ENCODE measurements at places on chromosomes 16 and 17.
A peak's percentile ranks its signal among the peaks of the same experiment; 100 is the strongest.

GRCh38 chr17:46820592-46821450, 2.3 kb upstream of the WNT3 start:
- DNase-seq, result no peak

GRCh38 chr16:85928401-85928820, 29.4 kb downstream of the IRF8 start:
- DNase-seq, result no peak

- DNase-seq, result no peak
These were observed 262.0 kb downstream of the ZFHX3 start for GRCh38 chr16:72785886-72786285.

DNA sequence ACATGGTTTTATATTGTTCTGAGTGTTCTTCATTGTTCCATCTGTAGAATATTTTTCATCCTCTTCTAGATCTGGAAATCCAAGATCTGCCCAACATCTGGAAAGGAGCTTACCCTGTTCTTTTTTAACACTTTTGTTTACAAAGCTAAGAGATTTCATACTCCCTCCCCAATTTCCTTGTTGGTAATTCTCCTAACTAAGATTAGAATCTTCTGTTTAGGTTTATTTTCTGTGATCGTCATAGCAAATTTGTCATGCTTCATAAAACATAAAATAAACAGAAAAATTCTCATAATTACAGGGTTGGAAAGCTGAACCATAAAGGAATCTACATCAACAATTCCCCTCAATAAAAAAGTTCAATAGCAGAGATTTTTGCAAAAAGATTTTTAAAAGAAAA, 580.3 kb upstream of the CA10 start:
- DNase-seq, result no peak

DNA sequence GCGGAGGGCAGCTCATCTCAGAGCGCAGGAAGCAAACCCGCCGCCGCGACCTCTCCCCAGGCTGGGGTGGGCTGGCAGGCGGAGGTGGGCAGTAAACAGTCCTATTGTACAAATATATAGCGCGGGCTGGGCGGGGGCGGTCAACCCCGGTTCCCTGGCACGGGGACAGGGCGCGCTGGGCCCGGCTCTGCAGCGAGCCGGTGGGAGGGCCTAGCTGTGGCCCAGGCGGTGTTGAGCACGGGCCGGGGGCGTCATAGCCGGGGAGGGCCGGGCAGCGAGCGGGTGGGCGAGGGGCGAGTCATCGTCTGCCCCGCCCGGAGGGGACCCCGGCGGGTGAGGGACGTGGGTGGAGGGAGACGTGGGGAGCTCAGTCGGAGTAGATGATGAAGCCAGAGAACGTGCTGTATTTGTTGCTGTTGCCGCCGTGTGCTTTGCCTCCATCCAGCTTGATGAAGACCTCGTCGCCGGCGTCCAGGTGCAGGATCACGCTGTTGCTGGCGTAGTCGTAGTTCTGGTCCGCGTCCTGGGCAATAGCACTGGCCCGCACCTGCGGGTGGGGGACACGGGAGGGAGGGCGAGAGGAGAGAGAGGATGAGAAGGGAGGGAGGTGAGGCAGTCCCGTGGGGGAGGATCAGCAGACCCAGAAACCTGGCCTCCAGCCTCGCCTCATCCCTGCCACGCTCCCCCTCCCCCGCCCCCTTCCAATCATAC, 8.1 kb downstream of the C1QL1 start:
- DNase-seq, result no peak

GRCh38 chr16:69410219-69410990, 14.0 kb upstream of the CYB5B start:
- no peak for DNase-seq

- no peak for DNase-seq
These were observed 7.8 kb upstream of the CAMKK1 start for GRCh38 chr17:3900646-3901045.

DNA sequence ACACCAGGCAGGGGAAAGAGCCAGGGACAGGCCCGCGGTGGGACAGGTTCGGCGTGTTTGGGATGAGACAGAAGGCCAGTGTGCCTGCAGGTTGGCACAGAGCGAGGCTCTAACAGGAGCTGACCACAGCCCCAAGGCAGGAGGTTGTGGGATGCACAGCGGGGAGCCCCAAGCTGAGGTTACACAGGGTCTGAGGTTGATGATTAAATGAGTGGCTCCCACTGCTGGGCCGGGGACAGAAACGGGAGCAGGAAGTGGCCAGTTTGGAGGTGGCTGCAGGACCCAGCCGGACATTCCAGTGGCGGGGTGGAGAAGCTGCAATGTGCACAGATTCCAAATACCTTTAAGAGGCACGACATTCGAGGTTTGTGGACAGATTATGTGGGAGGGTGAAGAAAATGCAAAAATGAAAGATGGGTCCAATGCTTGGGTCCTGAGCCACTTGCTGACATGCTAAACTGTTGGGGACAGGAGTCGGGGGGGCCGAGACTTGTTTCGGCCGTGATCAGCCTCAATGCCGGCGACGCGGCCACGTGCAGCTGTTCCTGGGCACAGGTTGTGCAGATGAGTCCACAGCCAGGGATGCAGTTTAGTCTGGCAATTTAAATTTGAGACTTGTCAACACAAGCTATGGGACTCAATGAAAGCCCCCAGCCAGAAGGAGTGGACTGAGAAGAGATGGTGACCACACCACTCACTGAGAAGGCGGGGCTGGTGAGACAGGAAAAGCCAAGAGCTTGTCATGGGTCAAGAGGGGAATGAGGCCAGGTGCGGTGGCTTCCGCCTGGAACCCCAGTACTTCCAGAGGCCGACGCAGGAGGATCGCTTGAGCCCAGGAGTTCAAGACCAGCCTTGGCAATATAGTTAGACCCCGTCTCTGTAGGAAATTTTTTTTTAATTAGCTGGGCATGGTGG, 8.7 kb downstream of the ENPP7 start:
- no peak for DNase-seq

DNA sequence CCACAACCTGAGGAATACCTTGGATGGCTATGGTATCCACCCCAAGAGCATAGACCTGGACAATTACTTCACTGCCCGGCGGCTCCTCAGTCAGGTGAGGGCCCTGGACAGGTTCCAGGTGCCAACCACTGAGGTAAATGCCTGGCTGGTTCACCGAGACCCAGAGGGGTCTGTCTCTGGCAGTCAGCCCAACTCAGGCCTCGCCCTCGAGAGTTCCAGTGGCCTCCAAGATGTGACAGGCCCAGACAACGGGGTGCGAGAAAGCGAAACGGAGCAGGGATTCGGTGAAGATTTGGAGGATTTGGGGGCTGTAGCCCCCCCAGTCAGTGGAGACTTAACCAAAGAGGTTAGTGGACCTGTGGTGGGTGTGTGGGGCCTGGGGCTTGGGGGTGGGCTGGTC, 3.1 kb downstream of the NFE2L1 start:
- no peak for DNase-seq

DNA sequence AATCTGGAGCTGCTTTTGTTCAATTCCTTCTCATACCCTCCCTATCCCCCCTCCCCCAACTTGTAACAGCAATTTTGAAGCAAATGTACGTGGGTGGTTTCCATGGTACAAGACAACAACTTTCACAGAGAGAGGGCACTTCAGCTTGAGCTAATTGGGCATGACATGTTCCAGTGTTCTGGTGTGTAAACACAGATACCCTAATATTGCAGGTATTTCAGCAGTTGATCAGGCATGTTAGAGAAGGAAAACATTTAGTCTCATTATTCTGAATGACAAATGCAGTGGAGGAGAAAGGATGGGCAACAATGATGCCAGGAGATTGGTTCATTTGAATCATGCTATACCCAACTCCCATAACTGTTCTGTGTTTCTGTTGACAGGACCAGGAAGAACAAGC, 137.5 kb downstream of the TRIM37 start:
- no peak for DNase-seq

DNA sequence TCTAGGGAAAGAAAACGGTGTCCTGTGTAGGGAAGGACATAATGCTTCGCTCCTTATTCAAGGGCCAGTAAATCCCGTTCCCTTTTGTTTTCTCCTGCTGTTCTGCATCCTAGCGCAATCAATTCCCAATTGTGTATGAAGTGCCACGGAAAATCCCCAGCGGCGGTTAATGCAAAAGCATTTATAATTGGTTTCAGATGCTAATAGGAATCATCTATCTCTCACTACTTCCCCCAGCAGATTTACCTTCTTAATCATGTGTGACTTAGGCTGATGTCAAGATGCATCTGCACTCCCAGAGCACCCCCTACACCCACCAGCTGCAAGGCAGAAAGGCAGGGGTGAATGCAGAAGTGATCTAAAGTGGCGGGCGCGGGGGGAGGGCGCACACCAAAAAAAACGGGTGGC, 32.7 kb upstream of the SSTR2 start:
- no peak for DNase-seq

DNA sequence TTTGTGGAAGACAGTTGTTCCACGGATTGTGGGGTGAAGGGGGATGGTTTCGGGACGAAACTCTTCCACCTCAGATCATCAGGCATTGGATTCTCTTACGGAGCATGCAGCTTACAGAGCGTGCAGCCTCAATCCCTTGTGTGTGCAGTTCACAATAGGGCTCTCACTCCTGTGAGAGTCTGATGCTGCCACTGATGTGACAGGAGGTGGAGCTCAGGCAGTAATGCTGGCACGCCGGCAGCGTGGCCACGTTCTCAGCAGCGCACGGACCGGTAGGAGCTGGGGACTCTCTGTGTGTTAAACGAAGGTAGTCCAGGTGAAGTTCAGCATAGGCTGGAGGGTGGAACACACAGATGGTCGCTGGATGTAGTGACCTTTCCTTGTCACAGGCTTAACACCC, 37.8 kb downstream of the SEC14L1 start:
- DNase-seq, result no peak

- no peak for DNase-seq
These were observed 51.0 kb upstream of the WSB1 start for GRCh38 chr17:27242951-27243350.

GRCh38 chr17:4569591-4569990, 9.2 kb upstream of the GGT6 start:
- no peak for DNase-seq

- DNase-seq, result no peak
These were observed 25.3 kb upstream of the BRD7 start for GRCh38 chr16:50393858-50394802.

GRCh38 chr17:5711344-5711743, 127.0 kb upstream of the NLRP1 start:
- no peak for DNase-seq

DNA sequence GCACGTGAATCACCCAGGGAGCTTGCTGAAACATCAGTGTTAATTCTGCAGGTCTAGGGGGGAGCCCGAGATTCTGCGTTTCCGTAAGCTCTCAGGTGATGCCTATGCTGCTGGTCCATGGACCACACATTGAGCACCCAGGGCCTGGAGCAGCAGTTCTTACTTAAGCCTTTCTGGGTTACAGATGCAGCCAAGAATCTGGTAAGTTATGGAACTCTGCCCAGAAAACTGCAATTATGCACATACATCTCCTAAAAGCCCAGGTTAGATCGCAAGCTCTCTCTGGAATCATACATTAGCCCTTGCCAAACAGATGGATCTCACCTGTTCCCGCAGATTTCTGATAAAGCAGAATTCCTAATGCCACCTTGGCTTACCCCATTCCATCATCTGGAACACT, 265.9 kb upstream of the SALL1 start:
- DNase-seq, result no peak

DNA sequence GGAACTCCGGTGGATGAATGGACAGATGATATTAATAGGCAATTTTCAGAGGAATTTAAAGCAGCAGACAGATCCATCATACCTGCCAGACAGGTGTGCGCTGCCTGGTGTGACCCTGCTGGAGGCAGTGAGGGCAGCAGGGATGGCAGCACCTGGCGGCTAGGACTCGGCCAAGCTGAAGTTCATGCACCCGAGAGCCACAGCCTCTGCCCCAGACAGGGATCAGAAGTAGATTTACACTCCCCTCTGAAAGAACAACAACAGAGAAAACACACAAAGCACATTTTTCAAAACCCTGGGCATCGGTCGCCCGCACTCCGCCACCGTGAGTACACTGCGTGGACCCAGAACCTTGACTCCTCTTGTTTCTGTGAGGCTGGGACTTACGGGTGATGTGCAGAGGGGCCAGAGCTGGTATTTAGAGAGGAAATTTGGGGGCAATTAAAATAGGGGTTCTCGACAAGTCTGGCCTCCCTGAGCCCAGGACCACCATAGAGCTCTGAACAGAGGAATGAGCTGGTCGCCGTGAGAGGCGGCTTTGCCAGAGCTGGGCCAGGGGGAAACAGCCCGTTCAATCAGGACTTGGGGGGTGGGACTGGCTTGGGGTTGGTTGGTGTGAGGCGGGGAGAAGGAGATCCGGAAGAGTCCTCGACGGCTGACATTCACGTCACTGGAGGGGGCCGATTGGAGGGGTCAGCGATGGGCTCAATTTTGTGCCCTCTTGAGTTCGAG, 101.0 kb downstream of the METRNL start:
- DNase-seq, result no peak

DNA sequence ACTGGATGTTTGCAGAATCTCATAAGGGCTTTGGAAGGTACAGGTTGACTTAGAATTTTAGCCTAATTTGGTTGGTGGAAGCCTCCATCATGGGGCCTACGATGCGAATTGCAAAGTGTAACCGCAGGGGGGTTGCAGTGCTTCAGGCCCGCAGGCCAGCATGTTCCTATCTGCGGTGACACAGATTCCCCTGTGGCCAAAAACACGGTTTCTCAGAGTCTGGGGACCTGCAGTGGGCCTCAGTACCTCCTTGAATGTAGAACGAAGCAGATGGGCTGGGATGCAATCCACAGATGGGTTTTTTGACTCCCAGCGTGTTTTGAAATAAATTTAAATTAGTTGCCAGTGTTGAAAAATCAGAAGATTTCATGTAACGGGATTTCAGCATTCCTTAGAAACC, 34.7 kb downstream of the KIAA0513 start:
- DNase-seq, result no peak

DNA sequence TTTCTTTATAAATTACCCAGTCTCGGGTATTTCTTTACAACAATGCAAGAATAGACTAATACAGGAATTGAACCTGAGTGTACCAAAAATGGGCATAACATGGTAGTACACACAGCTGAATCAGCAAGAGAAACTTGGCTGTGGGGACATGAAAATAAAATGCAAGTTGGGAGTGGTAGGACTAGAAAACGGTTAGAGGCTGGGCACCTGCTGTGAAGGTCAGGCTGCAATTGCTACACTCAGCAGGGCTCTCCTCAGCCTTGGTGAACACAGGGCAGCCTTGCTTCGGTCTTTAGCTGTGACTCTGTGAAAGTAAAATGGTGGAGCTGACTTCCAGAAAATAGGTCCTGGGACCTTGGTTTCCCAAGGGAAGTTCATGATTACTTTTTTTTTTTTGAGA, 45.6 kb downstream of the CNGB1 start:
- no peak for DNase-seq

GRCh38 chr17:8225813-8226535, 15.6 kb upstream of the AURKB start:
- DNase-seq, result peak; percentile 38

DNA sequence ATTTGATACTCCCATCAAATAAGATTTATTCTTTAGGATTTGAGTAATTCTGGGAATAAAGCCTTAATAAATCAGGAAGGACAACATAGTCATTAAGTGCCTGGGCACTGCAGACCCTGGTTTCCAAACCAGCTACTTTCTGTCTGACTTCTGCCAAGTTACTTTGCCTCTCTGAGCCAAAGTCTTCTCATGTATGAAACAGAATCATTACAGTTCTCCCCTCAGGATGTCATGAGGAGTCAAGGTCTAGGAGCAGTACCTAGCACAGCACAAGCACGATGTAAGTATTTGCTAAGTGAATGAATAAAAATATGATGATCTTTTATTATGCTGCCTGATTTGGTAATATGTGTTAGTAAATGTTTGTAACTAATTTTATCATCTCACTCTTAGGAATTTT, 30.4 kb upstream of the HEATR6 start:
- no peak for DNase-seq

Data from iPS DF 19.7 (cell line).